ENCODE measurements at places on chromosomes 2 and 18. TPM values are rescaled to one million over a fixed set of nuclear protein-coding genes. Genes with fewer than 3 reads are reported as not detected.

The DSG4 gene
- 0.07 TPM for total RNA-seq

The ANKRD62 gene
- 0.34 TPM for total RNA-seq

The ARHGEF4 gene
- 26.6 TPM for total RNA-seq

The SYT4 gene
- total RNA-seq, result not detected

The RGPD3 gene
- 0.15 TPM for total RNA-seq

The SERPINB4 gene
- total RNA-seq, result not detected

The HSBP1L1 gene
- 41.4 TPM for total RNA-seq

The IL36RN gene
- not detected for total RNA-seq

The ESCO1 gene
- 19.6 TPM for total RNA-seq

GRCh38 chr2:239266434-239266766 is 134.4 kb downstream of the HDAC4 start:
- H3K27me3 ChIP-seq, result no peaks in the 10 kb centered on the region
- peak overlapping the region; percentile 44 for H3K4me3 ChIP-seq
- H3K36me3 ChIP-seq, result no peaks in the 10 kb centered on the region
- DNase-seq, result no peak
- peaks cover 74% of the 10 kb centered on the region for H3K4me1 ChIP-seq

GRCh38 chr2:199463708-199464605 is 6.2 kb upstream of the SATB2 start:
- no peak overlapping the region for H3K27ac ChIP-seq
- H3K4me3 ChIP-seq, result peak overlapping the region; percentile 44
- H3K27me3 ChIP-seq, result no peaks in the 10 kb centered on the region
- no peaks in the 10 kb centered on the region for H3K36me3 ChIP-seq

GRCh38 chr2:47617028-47617427 is 165.9 kb upstream of the MSH6 start:
- DNase-seq, result no peak
- H3K27ac ChIP-seq, result no peak overlapping the region
- no peaks in the 10 kb centered on the region for H3K4me1 ChIP-seq
- no peak overlapping the region for H3K4me3 ChIP-seq

DNA sequence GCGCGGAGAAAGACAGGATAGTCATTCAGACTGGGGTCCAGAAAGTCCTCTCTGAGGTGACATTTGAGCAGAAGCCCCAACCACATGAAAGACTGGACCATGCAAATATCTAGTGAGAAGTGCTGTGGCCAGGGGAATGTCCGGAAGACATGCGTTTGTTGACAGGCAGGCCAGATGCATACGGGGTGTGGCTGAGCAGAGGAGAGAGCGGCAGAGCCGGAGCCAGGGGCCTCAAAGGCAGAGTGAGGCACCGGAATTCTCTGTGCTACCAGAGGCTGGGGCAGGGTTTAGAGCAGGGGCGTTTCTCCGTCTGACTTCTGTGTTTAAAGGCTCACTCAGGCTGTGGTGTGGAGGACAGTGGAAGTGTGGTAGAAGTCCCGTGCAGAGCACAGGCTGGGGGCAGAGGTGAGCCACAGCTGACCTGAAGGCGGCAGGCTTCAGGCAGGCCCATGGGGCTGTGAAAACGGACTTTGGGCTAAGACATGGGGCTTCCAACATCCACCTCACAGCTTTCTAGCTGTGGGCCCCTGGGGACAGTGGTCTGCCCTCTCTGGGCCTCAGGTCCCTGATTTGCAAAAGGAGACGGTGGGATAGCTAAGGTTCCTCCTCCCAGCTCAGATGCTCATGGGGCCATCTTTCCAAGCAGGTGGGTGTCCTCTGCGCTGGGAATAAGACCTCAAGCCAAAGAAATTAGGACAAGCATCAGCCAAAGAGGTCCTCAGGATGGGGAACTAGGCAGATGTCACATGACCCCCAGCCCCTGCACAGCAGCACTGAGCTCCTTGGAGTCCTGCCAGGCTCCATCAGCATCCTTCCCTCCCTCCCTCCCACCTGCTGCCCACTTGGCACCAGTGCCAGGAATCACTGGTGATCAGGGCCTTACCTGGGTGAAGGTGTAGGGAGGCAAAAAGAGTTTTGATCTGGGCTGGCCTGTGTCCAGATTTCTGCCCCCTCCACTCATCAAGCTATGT is 11.2 kb downstream of the RUFY4 start:
- H3K27ac ChIP-seq, result no peak overlapping the region
- no peak for DNase-seq
- H3K4me3 ChIP-seq, result no peak overlapping the region
- H3K36me3 ChIP-seq, result no peaks in the 10 kb centered on the region
- H3K4me1 ChIP-seq, result no peaks in the 10 kb centered on the region
- no peaks in the 10 kb centered on the region for H3K27me3 ChIP-seq

GRCh38 chr2:7803515-7803914 is 878.3 kb upstream of the ID2 start:
- H3K36me3 ChIP-seq, result no peaks in the 10 kb centered on the region
- H3K27me3 ChIP-seq, result no peaks in the 10 kb centered on the region
- no peak overlapping the region for H3K27ac ChIP-seq
- no peak overlapping the region for H3K4me3 ChIP-seq

GRCh38 chr2:174888146-174888545 is 117.0 kb downstream of the CHN1 start:
- H3K4me3 ChIP-seq, result no peak overlapping the region
- no peak overlapping the region for H3K27ac ChIP-seq
- no peak for DNase-seq
- no peaks in the 10 kb centered on the region for H3K36me3 ChIP-seq

GRCh38 chr2:125456693-125457363 is 1199.1 kb upstream of the GYPC start:
- H3K36me3 ChIP-seq, result no peaks in the 10 kb centered on the region
- H3K27ac ChIP-seq, result no peak overlapping the region
- no peak for DNase-seq

DNA sequence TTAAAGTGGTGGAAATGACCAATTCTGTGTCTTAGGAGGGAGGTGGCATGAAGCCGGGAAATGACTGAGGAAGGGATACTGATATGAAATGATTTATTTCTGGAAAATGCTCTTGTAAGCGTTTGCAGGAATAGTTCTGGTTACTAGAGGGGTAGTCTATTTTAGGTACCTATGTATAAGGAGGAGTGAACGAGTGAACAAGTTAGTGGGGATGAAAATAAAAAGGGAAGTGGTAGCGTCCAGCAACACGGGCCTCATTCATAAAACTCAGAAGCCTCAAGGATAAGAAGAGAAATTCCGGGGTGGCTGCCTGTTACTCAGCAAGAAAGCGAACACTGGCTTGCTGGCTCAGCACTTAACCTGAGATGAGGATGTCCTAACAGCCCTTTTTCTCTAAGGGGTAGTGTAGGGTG is 303.3 kb downstream of the NCKAP5 start:
- no peaks in the 10 kb centered on the region for H3K4me1 ChIP-seq
- DNase-seq, result no peak
- no peaks in the 10 kb centered on the region for H3K36me3 ChIP-seq
- H3K4me3 ChIP-seq, result no peak overlapping the region
- H3K27ac ChIP-seq, result no peak overlapping the region

DNA sequence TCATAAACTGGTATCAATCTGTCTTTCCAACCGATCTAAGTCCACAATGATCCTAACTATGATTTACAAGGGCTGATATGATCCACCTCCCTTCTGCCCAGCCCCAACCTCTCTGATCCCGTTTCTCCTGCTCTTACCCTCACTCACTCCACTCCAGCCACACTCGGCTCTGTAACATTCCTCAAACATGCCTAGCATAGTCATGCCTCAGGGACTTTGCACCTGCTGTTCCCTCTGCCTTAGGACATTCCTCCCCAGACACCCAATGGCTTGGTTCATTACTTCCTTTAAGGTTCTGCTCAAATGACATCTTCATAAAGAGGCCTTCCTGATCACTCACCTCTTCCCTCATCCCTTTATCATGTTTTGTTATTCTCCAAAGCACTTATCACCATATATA is 9.2 kb downstream of the DUSP11 start:
- DNase-seq, result no peak
- no peak overlapping the region for H3K27ac ChIP-seq
- no peak overlapping the region for H3K4me3 ChIP-seq
- H3K36me3 ChIP-seq, result peaks cover 54% of the 10 kb centered on the region
- no peaks in the 10 kb centered on the region for H3K27me3 ChIP-seq

DNA sequence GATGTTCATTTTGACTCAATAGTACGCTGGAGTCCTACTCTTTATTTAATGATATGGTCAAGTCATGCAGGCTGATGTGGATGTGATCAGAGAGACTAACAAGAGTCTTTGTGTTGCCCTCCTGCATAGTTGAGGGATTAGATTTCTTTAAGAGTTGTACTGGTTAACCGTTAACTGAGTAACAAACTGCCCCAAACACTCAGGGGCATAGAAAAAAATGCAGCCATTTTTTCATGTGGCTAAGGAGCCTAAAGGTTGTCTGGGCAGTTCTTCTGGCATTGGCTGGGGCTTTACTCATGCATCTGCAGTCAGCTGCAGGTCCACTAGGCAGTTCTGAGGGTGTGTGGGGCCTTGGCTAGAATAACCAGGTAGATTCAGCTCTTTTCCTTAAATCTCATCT is 32.5 kb downstream of the DOCK10 start:
- no peaks in the 10 kb centered on the region for H3K27me3 ChIP-seq
- no peaks in the 10 kb centered on the region for H3K36me3 ChIP-seq
- peaks cover 13% of the 10 kb centered on the region for H3K4me1 ChIP-seq
- H3K4me3 ChIP-seq, result no peak overlapping the region

DNA sequence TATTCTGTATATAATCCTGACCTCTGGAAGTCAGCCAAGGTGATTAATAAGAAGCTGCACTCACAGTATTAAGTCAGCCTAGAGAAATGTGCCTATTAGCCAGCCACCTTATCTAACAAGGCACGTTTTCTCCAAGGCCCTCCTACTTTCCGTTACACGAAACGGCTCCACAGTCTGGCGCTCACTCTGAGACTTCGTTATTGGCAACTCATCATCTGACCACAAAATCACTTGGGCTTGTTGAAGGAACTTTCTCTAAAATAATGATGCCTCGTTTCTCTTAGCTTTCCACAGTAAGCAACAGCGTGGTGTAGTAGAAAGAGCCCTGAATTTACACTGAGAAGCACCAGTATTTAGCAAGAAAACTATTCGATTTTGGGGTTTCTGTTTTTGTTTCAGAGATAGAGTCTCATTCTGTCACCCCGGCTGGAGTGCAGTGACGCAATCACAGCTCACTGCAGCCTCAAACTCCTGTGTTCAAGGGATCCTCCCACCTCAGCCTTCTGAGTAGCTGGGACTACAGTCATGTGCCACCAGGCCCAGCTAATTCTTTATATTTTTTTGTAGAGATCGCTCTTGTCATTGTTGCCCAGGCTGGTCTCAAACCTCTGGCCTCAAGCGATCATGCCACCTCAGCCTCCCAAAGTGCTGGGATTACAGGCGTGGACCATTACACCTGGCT is 53.6 kb upstream of the SLC14A1 start:
- no peak for DNase-seq
- H3K4me1 ChIP-seq, result no peaks in the 10 kb centered on the region
- no peak overlapping the region for H3K4me3 ChIP-seq
- H3K36me3 ChIP-seq, result no peaks in the 10 kb centered on the region

GRCh38 chr2:231597014-231597611 is 4.4 kb downstream of the TEX44 start:
- peaks cover 5% of the 10 kb centered on the region for H3K4me1 ChIP-seq
- no peak overlapping the region for H3K27ac ChIP-seq
- H3K4me3 ChIP-seq, result no peak overlapping the region
- no peaks in the 10 kb centered on the region for H3K36me3 ChIP-seq

DNA sequence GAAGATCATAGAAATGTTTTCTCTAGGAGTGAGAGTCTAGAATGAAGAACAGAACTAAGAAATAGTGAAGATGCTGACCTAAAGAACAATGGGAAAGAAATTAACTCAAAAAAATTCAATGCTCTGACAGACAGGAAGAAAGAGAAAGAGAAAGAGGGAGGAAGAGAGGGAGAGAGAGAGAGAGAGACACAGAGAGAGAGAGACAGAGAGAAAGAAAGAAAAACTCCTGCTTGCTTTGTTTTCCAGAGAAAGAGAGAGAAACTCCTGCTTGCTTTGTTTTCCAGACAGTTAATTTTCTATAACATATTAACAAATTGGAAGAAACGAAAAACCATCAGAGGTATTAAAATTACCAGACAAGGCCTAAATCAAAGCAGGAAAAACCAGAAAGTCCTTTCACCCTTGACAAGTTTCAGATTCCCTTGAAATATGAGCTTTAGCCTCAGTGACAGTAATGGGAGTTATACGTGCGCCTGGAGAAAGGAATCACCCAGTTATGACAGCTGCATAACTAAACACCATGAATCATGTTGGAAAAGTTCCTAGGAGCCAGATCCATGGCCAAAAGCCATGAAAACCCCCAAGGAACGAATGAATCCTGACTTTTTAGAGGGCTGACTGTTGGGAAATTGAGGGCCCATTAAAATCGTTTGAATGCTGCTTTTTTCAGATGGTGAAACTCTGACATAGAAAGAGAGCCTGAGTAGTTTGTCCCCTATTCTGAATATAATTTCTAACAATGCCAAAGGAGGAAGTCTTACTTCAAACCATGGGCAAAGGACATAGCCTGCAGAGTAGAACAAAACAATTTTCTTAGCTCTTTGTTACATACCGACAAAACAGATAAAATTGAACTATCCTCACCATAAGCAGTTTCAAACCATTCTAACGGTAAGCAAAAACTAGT is 228.6 kb upstream of the CHST9 start:
- no peaks in the 10 kb centered on the region for H3K27me3 ChIP-seq
- no peak overlapping the region for H3K4me3 ChIP-seq
- no peak overlapping the region for H3K27ac ChIP-seq

DNA sequence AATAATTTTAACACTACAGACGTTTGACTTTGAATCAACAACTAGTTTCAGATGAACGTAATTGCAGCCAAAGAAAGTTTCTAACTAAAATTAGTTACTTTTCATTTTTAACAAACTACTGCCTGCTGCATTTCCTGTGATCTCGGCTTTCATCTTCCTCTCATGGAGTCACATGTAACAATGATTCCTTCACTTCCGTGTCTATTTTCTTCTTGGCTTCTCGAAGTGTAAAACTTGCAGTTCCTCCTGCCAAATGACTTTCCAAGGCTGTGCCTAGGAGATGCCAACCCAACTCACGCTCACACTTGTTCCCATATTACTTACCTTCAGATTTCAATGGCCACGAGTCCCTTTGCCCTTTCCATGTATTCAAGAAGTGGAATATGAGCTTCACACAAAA is 1406.3 kb upstream of the CELF4 start:
- no peaks in the 10 kb centered on the region for H3K27me3 ChIP-seq
- no peaks in the 10 kb centered on the region for H3K36me3 ChIP-seq
- DNase-seq, result no peak
- no peaks in the 10 kb centered on the region for H3K4me1 ChIP-seq
- no peak overlapping the region for H3K27ac ChIP-seq

DNA sequence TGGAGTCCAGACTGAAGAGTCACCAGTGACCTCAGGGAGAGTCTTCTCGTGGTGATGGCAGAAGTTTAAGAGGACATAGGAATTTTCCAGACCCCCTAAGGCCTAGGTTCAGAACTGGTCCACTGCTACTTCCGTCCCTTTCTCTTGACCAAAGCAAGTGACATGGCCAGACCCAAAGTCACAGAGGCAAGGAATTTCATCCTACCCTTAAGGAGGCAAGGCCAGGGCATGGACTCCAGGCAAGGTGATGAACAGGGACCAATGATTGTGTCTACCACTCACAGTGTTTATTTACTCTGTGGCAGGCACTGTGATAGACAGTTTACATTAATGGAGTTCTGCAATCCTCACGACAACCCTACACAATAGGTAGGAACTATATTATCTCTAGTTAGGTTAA is 265.1 kb downstream of the GLI2 start:
- H3K4me3 ChIP-seq, result no peak overlapping the region
- H3K4me1 ChIP-seq, result no peaks in the 10 kb centered on the region
- DNase-seq, result no peak
- no peaks in the 10 kb centered on the region for H3K36me3 ChIP-seq

- no peak for DNase-seq
- no peaks in the 10 kb centered on the region for H3K27me3 ChIP-seq
- H3K4me1 ChIP-seq, result peaks cover 4% of the 10 kb centered on the region
- no peak overlapping the region for H3K4me3 ChIP-seq
- peaks cover 20% of the 10 kb centered on the region for H3K36me3 ChIP-seq
Observed at GRCh38 chr2:27135478-27135955, 1.1 kb upstream of the PREB start.
